NCI-H1436 treated with DMSO at 0.1 percent for 48 hours (cell line): ENCODE measurements at places on chromosomes 5 and 9.

DNA sequence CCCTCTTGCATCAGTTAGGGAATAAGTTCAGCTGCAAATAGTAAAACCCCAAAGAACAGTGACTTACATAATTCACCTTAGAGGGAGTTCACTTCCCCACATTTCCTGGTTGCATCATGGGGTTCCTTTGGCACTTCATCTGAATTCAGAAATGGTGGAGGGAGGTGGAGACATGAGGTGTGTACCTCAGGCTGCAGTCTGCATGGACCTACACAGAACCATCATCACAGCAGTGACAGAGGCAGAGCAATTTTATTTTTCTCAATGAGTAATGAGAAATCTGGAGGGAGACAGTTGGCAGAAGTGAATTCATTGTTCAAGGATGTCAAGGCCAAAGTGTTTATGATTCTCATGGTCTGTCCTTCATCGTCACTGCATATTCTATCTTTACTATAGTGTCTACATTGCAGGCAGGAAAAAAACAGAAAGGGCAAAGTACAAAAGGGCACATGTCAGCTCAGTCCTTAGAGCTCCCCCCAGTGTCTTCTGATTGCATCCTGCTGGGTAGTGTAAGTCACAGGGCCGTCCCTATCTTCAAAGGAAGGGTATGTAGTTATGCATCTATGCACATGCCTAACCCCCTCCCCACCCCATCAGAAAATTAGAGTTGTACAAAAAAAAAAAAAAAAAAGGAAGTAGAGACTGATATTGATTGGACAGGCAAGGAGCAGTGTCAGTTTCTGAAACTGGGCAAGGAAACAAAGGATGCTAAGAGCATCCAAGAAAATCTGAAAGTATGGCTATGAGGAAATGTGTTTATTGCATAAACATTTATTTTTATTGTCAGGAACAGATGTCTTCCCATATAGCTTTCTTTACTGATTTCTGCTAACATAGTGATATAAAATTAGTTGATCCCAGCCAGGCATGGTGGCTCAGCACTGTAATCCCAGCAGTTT, 132.7 kb upstream of the APC start:
- peak; percentile 5 for DNase-seq

GRCh38 chr9:5879419-5880181, 11.1 kb upstream of the MLANA start:
- no peak for DNase-seq

DNA sequence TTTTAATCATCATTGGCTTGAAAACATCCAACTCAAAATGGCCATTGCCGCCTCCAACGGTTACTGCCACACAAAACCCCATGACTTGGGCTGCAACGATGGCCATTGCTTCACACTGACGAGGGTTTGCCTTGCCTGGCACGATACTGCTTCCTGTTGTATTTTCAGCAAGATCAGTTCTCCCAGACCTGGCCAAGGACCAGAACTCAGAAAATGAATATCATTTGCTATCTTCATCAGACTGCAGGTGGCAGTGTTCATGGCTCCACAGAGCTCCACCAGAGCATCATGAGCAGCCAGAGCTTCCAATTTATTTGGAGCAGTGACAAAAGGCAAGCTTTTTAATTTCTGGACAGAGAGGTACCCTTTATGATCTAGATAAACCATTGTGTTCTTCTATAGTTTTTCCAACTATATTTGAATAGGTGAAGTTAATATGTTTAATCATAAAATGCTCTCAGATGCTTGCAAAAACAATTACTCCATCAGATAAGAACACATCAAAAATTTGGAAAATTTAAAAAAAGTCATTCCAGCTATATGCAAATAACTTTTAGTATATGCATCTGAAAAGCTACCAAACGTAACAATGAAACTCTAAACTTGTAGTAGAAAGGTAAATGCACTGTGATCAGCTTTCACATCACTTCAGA, 10.4 kb downstream of the AMACR start:
- no peak for DNase-seq

DNA sequence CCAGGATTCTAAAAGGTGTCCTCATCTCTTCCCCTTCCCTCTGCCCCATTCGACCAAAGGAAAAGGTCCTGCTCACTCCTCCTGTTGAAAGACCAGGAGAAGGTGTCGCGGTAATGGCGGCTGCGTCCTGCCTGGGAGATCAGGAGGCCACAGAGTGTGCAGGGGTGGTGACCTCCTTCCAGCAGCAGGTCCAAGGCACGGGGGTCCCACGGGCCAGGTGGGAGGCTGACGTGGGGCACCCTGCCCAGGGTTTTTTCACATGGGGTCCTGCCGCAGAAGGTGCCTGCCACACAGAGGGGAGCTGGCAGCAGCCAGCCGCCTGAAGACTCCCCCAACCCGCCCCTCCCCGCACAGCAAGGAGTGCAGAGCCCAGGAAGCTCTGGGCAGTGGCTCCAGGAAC, 22.2 kb upstream of the ADAMTS2 start:
- no peak for DNase-seq

- DNase-seq: no peak
Measured at GRCh38 chr9:87671478-87671877, 54.4 kb upstream of the CTSL start.

- no peak for DNase-seq
Measured at GRCh38 chr9:35274993-35275392, 113.2 kb downstream of the UNC13B start.

- no peak for DNase-seq
Measured at GRCh38 chr5:170338933-170339779, 41.6 kb upstream of the LCP2 start.

DNA sequence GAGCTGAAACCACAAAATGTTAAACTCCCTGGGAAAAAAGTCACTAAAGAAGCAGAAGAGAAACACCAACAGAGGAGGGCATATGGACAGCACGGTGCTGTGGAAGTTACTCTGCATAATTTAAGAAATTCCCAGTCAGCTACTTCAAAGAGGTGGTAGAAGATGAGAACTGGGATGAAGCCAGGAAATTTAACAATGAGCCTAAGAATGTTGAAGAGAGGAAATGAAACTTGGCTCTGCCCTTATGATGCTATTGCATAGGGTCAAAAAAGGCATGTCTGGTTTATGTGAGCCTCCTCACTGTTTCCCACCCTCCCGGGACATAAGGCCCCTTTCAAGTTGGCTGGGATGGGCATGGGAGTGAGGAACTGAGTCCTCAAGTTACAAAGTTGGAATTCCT, 25.4 kb upstream of the SNX18 start:
- DNase-seq: no peak

DNA sequence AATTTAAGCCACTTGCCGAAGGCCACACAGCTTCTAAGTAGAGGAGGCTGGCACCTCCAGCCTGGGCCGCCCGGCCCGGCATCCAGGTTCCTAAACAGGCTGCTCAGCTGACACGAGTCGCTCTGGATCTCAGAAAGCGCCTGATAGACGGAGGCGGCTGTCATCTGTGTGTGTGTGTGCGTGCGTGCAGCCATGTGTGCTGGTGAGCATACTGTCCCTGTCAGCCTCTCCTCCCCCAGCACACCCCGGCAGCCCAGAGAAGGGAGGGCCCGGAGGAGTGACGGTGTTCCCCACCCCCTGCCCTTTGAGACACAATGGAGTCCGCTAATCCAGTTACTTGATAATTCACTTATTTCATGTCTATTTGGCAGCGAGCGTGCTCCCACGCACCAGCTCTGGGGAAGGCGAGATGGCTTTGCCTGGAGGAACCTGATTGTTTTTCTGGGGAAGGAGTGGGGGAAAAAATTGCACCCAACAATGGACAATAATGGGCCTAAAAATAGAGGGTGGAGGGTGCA, 20.0 kb downstream of the NTNG2 start:
- no peak for DNase-seq

GRCh38 chr5:10577371-10578292, 13.8 kb downstream of the ANKRD33B start:
- no peak for DNase-seq

DNA sequence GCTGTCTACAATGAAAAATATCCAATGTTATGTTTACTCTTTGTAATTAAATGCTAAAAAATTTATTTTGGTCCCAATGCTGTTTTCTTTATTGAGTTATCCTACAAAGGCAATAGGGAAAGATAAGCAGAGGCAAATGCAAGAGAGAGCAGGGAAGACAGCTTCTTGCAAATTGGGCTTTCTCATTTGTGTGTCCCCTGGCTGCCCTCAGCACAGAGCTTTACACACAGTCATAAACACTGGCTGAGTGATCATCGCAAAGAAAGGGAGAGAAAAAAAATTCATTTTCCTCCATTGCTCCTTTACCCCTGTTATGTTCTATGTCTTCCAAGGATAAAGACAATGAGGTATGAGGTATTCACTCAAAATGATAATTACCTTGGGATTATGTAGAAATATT, 2.3 kb upstream of the TSSK1B start:
- DNase-seq: no peak

DNA sequence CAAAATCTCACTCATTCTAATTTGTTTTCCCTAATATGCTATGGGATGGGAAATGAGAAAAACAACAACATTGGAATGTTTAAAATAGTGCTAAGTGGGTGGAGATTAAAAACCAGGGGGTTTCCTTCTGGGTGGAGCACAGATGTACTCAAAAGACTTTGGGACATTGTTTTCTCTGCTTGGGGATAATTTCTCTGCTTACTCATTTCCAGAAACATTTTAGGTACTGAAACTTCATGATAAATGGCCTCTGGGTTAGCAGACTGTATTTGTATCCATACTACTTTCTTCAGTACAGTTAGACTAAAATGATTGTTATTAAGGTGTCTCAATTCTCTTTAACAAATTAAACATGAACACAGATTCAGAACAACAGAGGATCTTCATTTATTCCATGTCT, 17.4 kb downstream of the ELOVL7 start:
- DNase-seq: no peak

DNA sequence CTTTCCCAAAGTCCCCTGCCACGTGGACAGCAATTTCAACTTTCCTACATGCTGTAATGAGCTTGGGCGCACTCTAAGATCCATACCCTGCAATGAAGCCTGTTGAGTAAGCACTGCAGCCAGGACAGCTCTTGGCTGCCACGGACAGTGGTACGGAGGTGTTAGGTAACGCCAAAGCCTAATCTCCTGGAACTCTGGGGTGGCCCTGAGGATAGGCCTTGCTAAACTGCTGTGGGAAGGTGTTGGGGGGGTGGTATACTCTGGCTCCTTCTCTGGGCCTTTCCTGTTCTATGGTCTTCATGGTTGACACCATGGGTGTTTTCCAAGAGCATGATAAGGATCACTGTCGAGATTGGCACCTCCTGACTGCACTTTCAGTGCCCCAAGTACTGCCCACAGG, 66.4 kb upstream of the PITX1 start:
- no peak for DNase-seq

- DNase-seq: no peak
Measured at GRCh38 chr5:24823625-24824024, 178.8 kb upstream of the CDH10 start.

DNA sequence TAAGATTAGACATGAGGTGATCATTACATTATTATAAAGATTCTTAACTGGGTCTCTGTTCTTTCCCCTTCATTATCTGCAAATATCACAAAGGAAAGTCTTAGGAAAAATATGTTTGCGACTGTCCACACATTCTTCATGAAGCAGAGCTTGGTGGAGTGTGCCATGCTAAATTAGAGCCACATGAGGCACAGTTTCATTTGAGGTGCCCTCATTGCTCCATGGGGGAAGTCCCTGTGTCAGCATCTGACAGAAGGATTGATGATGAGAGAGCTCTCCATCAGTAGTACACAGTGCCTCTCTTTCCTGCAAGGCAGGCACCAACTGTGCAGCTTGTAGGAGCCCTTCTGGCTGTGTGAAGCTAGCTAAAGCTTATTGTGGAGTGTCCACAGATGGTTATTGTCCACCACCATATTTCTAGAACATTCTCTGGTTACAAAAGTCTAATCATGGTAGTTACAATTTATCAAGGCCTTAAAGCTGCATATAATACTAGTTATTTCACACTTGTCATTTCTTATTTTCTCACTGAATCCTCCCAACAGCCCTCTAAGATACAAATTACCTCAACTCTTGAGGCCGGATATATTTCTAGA, 63.9 kb downstream of the C9orf152 start:
- DNase-seq: no peak

- DNase-seq: no peak
Measured at GRCh38 chr9:115291841-115292240, 173.9 kb upstream of the TNC start.

- DNase-seq: no peak
Measured at GRCh38 chr9:34185778-34186551, 7.1 kb downstream of the UBAP1 start.

DNA sequence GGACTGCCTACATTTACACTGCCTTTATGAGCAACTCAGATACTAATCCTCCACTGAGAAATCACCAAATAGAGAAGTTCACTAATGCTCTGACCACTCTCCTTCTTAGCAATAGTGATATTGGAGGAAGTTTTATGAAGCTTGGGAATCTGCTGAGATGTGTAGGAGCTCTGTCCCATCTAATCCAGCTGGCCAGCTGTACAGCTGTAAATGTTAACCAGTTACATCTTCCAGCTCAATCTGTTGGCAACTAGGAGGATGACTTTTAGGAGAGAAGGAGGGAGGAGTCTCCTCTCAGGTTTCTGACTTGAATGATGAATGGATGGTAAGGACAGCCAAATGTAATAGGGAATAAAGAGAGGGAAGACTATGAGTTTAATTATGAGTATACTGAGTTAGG, 36.3 kb upstream of the LRRC19 start:
- no peak for DNase-seq

GRCh38 chr9:135975834-135976233, 14.7 kb upstream of the UBAC1 start:
- DNase-seq: no peak

GRCh38 chr9:92378865-92379560, 25.4 kb downstream of the OGN start:
- no peak for DNase-seq

DNA sequence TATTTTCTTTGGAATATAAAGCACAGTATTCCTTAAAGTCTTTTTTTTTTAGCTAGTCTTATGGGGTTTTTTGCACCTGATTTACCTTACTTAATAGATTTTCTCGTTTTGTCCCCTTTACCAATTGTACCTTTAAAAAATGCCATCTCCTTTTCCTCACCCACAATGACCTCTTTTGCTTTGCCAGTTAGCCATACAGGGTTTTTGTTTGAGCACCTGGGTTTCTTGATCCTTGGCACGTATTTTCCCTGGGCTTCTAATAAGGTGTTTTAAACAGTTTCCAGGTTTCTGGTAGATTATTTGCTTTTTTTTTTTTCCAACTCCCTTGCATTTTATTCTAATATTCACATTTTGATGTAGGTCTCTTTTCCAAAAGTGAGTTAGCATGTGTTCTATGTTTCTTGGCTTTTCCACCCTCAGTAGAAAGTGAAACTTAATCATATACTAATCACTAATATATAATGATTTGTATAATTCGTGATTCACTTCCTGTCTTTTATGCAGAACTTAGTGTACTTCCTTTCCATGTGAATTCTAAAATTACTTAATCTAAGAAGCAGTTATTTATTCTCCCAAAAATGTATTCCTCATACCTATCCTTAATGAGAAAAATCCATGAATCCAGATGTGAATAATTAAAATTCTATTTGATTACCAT, 673.9 kb upstream of the RGMB start:
- DNase-seq: no peak

DNA sequence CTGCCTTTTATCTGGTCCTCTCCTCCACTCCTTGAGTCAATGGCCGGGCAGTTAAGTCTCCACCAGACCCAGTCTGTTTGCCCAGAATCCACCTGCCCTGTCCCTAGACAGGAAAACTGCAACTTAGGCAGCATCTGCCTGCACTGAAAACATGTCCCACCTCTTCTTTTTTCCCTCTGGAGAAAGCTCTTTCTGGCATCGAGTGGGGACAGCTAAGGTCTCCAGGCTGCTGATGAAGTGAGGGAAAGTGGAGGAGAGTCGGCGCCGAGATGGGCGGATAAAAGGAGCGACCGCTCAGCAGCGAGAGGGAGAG, 243 bp upstream of the SHISAL2B start:
- no peak for DNase-seq
